ENCODE measurements at places on chromosomes 6 and 20.
A peak's percentile ranks its signal among the peaks of the same experiment; 100 is the strongest.

- DNase-seq, result no peak
These were observed 39.8 kb upstream of the TAGAP start for GRCh38 chr6:159084493-159085091.

GRCh38 chr6:82217018-82217586 lies 30.4 kb downstream of the IBTK start:
- DNase-seq, result no peak

- no peak for DNase-seq
These were observed 31.7 kb upstream of the OSTM1 start for GRCh38 chr6:108106261-108106660.

DNA sequence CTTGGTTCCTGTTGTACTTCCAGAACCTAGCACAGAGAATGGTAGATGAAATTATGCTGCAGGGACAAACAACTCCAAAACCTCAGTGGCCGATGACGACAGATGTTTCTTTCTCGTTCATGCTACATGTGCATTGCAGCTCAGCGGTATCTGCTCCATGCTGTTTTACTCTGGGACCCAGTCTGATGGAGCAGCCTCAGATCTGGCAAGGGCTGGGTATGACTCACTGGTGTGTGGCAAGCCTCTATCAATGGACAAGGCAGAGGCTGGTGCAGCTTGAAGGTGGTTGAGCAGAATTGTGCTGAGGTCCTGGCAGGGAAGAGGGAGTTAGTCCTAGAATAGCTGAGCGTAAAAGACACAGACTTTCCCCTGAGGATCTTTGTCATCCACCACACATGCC lies 10.3 kb upstream of the BLCAP start:
- DNase-seq, result no peak

GRCh38 chr20:43292222-43292621 lies 102.5 kb upstream of the PTPRT start:
- DNase-seq, result no peak

GRCh38 chr6:79225717-79226599 lies 8.5 kb downstream of the HMGN3 start:
- no peak for DNase-seq

DNA sequence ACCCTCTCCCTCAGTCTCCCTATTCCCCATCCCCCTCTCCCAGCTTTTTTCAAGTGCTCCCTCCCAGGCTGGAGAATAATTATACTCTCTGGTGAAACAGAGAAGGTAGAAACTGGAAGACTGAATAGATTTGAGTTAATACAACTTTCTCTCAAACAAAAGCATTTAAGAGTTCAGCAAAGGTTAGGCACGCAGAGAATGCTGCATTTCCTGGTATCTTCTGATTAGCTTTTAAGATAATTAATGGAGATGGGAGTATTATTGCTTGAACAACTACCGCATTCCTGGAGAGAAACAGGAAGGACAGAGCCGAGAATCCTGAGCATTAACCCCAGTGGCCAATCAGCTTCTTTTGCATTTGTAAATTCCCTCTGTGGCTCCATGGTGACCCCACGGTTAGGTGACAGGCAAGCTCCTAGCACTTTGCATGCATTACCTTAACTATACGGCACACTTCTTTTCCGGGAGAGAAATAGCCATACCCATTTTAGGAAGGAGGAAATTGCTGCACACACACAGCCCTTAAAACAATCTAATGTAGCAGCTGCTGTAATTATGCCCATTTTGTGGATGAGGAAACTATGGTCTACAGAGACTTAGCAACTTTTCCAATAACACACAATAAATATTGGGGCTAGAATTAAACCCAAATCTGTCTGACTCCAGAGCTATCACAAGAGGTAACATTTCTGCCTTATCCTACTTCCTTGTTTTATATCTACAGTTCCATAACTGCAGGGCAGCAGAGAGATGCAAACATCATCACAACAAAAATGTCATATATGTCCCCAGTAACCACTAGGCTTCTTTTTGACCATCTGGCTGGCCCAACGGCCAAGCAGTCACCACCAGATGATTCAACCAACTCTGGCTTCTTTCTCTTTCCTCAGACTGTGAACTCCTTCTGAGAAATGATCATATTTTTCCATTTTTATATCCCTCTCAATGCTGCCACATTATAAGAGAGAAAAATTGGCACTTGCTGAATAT lies 169.9 kb downstream of the CD24 start:
- DNase-seq, result no peak

DNA sequence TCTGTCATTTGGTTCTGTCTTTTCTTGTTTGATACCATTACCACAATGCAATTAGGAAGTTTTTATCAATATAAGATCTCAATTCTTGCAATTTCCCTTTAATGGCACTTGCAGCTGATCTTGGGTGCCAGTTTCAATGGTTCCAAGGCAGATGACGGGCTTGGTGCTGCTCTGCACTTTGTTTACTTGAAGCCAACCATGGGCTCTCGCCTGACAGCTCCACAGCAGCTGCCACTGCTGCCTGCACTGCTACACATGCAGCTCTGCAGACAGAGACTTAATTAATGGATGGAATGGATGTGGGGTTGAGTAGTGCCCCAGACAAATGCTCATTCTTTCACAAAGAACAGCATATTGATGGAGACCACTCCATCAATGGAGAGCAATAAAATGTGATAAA lies 1024.3 kb upstream of the EPHA7 start:
- DNase-seq, result no peak

GRCh38 chr6:14472986-14473337 lies 355.4 kb downstream of the CD83 start:
- DNase-seq, result no peak

- DNase-seq, result no peak
These were observed 4.4 kb upstream of the RBM24 start for GRCh38 chr6:17276766-17277165.

- DNase-seq, result peak; percentile 26
These were observed 432.7 kb upstream of the ARID1B start for GRCh38 chr6:156344491-156344890.

DNA sequence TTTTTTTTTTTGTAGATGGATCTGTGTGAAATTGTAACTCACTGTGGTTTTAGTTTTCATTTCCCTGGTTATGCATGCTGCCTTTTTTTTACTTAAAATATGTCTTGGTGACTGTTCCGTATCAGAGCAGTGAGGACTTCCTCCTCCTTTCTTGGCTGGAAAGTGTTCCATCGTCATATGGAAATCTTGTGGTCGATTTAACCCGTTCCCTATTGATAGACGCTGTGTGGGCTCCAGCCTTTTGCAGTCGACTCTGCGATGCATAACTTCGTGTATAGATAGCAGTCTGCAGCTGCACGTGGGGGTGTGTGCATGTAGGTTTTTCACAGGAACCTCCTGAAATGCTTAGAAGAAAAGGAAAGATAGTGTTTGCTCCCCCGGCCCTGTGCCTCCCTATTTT lies 28.1 kb upstream of the PNPLA1 start:
- DNase-seq, result no peak

DNA sequence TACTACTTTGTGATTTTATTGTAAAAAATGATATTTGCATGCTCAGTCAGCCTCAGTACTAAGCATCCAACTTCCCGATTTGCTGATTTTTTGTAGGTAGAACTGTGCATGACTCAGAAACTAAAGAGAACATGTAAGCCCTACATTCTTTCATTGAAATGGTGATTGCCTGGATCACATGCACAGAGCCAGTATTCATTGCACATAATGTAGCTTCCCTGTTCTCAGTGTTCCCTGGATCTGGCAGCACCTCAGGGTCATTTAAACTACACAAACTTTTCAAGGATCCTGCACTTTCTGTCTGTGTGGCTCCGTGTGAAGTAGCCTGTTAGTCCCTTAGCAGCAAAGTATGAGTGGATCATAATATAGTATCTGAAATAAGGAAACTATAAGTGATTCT lies 422.9 kb upstream of the AGPAT4 start:
- DNase-seq, result no peak

DNA sequence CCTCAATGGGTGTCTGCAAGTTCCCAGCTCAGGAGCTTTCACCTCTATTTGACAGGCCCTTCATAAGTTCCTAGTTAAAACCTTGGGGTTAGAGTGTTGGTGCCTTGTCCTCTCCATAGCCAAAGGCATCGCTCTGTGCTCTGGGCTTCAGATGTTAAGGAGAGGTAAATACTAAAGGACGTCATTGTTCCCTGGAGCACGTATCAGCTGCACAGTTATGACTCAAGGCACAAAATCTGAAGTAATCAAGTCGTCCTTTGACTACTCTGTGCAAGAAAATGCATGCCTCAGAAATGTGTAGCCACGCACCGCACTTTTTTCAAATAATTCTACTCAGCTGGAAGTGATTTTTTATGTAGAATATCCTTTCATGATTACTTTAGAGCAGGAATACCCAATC lies 240.8 kb upstream of the QKI start:
- no peak for DNase-seq

DNA sequence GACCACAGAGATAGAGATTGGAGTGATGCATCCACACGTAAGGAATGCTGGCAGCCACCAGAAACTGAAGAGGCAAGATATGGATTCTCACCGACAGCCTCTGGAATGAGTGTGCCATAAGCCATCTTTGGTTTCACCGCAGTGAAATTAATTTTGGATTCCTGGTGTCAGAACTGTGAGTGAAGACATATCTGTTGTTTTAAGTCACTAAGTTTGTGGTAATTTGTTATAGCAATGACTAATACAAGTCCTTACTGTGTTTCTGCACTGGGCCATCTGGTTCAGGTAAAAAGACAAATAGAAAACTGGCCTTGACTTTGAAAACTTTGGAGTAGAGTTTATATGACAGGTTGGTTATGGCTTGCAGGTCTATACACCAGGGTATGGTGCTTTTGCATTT lies 261.9 kb downstream of the PHF3 start:
- no peak for DNase-seq

DNA sequence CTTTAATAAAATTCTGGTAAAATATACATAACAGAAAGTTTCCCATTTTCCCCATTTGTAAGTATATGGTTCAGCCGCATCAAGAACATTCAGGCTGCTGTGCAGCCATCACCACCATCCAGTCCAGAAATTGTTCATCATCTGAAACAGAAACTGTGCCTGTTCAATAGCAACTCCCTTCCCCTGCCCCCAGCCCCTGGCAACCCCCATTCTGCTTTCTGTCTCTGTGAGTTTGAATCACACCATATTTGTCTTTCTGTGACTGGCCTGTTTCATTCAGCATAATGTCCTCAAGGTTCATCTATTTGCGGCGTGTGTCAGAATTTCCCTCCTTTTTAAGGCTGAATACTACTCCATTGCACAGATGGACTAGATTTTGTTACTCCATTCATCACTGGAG lies 19.1 kb downstream of the VSTM2L start:
- DNase-seq, result no peak

GRCh38 chr6:154511791-154512190 lies 1.3 kb upstream of the CNKSR3 start:
- DNase-seq, result no peak

DNA sequence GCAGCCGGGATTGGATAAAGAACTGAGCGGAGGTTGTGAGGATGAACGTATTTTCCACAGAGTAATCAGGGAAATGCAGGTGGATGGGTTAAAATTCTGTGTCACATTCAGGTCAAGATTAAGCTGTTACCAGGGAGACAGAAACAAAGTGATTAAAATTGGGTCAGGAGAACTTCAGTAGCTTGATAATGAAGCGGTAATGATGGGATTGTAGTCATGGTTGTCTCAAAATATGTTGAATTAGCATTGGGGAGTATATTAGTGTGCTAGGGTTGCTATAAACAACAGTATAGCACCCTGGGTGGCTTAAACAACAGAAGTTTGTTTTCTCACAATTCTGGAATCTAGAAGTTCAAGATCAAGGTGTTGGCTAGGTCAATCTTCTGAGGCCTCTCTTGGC lies 155.5 kb downstream of the GJA1 start:
- no peak for DNase-seq

DNA sequence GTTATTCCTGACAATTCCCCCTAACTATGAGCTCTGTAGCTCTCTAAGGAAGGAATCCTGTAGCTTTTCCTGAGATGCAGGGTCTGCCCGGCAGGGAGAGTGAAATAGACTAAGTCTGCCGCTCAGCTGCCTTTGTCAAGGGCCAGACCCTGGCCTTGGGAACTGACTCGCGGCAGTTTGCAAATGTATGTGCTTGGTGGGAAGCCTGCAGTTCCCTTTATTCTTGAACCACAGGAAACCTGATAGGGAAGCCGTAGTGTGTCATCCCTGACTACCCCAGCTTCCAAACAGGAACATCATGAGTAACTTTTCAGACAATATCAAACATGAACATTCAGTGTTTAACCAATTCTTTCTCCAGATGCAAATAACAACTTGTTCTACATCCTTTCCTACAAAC lies 78.7 kb upstream of the IFNGR1 start:
- DNase-seq, result no peak

DNA sequence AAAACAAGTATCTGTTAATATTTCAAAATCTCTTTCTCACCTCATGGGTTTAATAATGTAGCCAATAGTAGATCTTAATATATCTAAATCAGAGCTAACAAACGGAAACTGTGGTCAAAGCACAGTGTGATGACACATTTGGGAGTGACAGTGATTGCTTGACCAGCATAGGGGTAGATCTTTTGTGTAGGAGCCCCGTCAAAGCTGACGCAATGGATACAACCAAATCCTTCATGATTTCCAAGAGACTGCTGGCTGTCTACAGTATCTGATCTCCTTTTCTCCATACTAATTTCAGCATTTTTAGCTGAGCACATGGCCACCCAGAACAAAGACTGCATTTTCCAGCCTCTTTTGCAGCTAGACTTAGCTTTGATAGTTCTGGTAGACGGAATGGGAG lies 299.3 kb upstream of the ECI2 start:
- no peak for DNase-seq

- no peak for DNase-seq
These were observed 8.4 kb upstream of the TGM2 start for GRCh38 chr20:38173237-38174156.

GRCh38 chr6:22612236-22612635 lies 42.9 kb downstream of the HDGFL1 start:
- DNase-seq, result no peak

DNA sequence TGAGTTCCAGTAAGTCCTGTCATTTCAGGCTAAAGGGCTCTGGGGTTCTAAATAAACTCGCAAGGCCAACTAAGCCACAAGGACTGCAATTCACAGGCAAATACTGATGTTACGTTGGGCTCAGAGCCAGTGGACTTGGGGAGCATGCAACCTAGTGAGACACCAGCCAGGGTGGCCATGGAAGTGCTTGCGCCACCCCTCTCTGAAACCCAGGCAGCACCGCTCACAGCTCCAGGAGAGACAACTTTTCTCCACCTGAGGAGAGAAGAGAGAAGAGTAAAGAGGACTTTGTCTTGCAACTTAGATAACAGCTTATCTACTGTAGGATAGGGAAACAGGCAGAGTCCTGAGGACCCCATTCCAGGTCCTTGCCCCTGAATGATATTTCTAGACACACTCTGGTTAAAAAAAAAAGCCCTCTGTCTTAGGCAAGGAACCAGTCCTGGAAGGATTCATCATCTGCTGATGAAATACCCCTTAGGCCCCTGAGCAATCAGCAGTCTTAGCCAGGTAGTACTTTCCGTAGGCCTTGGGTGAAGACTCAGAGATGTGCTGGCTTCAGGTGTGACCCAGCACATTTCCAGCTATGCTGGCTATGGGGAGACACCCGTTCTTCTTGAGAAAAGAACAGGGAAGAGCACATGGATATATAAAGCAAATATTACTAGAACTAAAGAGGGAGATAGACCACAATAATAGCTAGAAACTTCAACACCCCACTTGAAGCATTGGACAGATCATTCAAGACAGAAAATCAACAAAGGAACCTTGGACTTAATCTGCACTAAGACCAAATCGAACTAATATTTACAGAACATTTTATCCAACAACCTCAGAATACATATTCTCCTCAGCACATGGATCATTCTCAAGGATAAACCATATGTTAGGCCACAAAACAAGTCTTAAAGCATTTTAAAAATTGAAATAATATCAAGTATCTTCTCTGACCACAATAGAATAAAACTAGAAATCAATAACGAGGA lies 31.5 kb upstream of the TBC1D32 start:
- DNase-seq, result no peak

Data from NCI-H748 treated with DMSO at 0.1 percent for 48 hours (cell line).